M059J (cell line): ENCODE measurements at places on chromosomes 6 and 20. TPM values are rescaled to one million over a fixed set of nuclear protein-coding genes. Genes with fewer than 3 reads are reported as not detected.

DNA sequence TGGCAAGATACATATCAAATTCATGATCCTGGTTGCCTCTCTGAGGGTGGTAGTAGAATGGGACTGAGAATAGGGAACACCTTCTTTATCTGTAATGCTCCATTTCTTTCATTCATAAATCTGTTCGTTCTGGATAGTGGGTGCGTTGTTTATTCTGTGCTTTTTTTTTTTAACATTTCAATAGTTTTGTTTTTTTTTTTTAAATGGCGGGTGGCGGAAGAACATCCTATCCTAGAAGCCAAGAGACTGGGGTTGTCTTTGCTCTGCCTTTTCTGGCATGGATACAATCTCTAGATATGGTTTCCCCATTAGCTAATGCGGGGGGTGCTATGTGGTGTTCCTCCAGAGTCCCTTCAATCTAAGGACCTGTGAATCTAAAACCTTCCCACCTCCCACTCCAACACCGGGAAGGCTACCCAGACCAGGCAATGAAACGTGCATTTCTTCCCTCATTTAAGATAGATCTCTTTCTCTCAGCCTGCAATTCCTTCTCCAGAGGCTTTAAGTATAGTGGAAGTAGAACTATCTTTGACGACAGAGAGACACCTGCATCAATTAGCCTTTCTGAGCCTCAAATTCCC, 883 bp upstream of the CCDC28A start:
- peak; percentile 27 for DNase-seq

DNA sequence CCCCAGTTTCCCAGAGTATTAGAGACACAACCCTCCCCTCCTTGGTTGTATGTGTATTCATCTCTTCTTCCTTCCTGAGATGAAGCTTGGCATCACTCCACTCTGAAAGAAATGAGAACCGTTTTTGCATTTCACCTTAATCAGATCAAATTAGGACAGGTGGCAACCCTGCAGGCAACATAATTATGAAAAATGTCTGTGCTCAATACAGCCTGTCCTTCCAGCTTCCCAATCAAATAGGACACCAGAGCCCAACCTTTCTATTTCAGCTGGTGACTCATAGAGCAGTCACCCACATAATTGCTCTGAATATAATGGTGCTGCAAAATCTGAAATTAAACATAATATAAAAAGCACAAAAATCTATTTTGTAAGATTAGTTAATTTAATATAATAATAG, 310.2 kb upstream of the AGPAT4 start:
- peak; percentile 38 for DNase-seq

DNA sequence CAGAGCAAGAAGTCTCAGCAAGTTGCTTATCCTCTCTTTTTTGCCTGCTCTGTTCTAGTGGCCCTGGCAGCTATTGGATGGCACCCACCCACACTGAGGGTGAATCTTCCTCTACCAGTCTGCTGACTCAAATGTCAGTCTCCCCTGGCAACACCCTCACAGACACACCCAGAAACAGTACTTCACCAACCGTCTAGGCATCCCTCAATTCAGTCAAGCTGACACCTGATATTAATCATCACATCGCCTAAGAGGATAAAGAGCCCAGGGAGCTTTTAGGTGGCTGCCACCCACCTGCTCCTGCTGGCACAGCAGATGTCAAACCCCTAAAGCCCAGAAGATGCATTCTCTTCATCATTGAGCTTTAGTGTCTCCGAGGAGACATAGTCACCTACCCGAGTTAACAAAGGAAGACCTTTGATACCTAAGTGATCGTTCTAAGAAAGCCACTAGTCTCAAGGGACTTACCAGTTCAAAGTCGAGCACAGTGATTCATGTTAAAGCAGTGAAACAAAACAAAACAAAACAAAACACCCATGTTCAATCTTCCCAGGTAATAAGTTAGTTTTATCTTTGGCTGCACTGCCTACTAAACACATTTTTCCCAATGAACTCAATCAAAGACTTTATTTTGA, 97.7 kb upstream of the KCNQ5 start:
- DNase-seq: no peak

- DNase-seq: no peak
Measured at GRCh38 chr6:126113261-126113660, 126.9 kb downstream of the TRMT11 start.

DNA sequence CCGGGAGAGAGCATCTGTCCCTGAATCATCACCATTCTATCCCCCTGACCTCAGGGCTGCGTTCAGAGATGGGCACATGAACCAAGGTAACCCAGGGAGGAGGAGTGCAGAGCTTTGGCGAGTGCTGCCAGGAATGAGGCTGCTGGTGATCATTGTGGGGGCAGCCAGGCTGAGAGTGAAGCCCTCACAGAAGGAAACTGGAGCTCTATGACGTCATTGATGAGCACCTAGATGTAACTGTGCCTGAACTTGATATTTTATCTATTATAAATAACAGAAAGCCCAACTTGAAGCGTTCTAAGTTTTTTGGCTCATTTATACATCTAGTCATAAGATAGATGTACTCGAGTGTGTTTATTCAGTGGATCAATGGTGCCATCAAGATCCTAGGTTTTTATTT, 17.3 kb upstream of the TSHZ2 start:
- DNase-seq: no peak

GRCh38 chr20:5484346-5484745, 167.6 kb upstream of the PROKR2 start:
- DNase-seq: no peak

- no peak for DNase-seq
Measured at GRCh38 chr20:1766731-1767130, 109.2 kb upstream of the SIRPG start.

- DNase-seq: peak; percentile 82
Measured at GRCh38 chr6:31203345-31203979, 33.0 kb upstream of the POU5F1 start.

- DNase-seq: peak; percentile 47
Measured at GRCh38 chr6:125001684-125002405, 39.6 kb downstream of the RNF217 start.

- no peak for DNase-seq
Measured at GRCh38 chr20:3492669-3493068, 21.9 kb downstream of the ATRN start.

GRCh38 chr6:52610745-52611355, 34.0 kb upstream of the TRAM2 start:
- peak; percentile 91 for DNase-seq

- no peak for DNase-seq
Measured at GRCh38 chr20:33531885-33532284, 42.0 kb downstream of the CBFA2T2 start.

- peak; percentile 61 for DNase-seq
Measured at GRCh38 chr20:50691573-50692551, 520 bp upstream of the RIPOR3 start.

DNA sequence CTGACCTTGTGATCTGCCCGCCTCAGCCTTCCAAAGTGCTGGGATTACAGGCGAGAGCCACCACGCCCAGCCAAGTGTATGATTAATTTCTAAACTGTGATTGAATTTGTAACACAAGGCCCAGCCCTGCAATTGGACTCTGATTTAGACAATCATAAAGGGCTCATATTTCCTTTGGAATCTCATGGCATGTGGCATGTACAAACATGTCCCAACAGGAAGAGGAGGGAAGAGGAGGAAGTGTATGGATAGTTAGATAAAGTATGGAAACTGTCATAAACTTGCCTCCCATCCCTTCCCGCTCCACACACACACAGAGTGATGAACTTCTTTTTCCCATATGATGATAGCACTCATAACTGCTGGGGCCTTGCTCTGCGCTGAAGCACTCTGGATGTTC, 27.2 kb upstream of the QKI start:
- no peak for DNase-seq

- no peak for DNase-seq
Measured at GRCh38 chr6:137222381-137222780, 3.2 kb upstream of the IFNGR1 start.

- DNase-seq: peak; percentile 38
Measured at GRCh38 chr6:159935065-159935464, 33.8 kb upstream of the IGF2R start.

DNA sequence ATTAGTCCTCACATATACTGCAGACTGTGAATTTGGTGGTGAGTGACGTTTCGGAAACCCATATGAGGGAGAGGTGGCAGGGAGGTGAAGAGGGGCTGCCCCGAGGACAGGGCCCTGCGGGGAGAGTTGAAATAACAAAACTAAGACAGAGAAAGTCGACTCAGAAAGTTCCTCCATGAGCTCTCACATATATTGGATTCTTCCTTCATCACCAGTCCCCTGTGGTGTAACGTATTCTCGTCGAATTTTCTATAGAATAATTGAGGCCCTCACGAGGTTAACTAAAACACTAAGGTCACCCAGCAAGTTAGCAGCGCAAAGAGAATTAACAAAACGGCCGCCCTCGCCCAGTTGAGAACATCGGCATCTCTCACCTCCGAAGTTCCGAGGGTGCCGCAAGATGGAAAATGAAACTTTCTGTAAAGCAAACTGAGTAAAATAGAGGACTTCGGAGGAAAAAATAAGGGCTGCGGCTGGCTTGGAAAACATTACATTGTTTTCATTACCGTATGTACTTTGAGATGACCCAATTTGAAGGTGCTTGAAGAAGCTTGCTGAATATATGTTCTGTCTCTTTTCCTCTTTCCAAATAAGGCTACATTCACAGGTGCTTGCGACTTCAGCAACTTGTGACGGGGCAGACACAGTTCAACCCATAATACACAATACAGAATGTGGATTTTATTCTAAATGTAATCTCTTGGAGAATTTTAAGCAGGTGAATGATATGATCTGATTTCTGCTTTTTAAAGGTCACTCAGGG, 490.9 kb upstream of the JARID2 start:
- DNase-seq: no peak

DNA sequence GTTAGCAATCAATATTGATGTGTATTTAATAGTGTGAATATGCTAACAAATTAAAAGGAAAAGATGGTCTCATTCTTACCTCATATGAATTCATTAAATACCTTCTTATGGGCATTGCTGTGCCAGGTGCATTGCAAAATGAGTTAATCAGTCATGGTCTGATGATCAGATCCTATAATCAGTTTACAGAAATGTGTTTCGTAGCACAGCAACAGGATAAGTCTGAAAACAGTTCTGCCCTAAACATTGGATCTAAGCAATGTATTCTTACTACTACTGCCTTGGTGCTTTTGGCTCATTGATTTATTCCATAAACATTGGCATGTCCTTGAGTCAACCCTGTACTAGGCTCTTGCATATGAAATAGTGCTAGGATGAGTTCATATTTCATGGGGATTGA, 417.0 kb upstream of the JAG1 start:
- DNase-seq: peak; percentile 13

DNA sequence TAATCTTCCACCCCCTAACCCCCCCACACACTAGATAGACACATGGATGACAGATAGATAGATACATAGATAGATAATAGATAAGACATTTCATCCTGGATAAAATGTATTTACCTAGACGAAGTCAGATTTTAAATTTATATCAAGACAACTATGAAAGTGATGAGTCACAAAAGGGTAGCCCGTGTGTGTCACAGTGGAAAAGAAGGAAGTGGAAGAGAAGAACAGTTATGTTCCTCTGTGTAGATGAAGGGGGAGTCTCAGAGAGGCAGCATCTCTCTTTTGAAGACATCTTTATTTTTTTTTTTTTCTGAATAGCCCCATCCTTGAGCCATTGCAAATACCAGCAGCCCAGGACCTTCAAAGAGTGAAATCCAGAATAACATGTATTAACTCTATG, 121.7 kb upstream of the VGLL2 start:
- DNase-seq: no peak

DNA sequence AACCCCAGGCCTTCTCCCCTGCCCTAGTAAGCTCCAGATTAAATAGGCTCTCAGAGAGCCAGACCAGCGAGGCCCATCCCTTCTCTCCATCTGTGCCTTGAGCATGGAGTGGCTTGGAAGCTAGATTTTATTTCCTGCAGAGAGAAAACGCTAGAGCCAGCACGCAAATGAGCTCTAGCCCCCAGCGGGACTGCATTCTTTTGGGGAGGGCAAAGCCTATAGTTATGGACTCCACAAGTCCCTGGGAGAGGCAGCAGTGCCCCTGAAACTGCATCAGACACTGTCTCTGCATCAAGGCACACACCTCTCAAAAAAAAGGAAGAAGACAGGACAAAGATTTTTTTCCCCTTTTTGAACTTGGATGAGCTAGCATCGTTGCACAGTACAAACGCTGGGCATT, 15.8 kb downstream of the FOXF2 start:
- no peak for DNase-seq

DNA sequence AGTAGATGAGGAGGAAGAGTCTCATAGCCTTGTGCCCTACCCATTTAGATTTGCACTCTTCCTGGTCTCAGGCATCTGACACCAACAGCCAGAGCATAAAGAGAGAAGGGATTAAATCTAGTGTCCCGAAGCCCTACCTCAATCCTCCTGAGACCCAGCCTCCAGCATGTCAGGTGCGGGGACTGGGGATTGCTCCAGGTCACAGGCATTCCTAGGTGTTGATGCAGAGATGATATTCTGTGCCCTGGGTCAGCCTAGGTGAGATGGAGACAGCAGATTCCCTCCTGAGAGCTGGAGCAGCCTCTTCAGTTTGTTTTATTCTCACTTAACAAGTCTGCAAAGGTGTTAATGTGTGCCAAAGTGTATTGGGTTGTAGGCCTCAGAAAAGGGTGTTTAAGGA, 89.8 kb downstream of the ANKRD6 start:
- DNase-seq: no peak

DNA sequence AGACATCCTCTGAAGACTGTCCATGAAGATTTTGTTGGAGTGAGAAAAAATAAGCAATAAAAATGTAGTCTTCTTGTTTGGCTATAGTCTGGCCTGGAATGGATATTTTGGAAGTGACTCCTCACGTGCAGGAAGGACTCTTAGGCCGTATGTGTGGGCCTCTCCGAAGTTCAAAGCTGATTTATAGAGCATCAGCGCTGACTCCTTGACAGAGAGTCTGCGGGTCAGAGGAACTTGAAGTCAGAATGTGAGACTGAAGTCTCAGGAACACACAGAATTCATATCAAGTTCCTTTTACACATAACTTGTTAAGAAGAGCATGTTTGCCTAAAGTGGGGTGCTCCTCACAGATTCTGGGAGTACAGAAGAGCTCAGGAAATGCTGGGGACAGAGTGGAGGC, 36.1 kb downstream of the EDN3 start:
- no peak for DNase-seq

GRCh38 chr6:117677553-117678141, 2.4 kb downstream of the NUS1 start:
- no peak for DNase-seq

- no peak for DNase-seq
Measured at GRCh38 chr6:8181160-8181881, 79.0 kb upstream of the EEF1E1 start.

GRCh38 chr20:63089051-63089907, 82.5 kb upstream of the BHLHE23 start:
- no peak for DNase-seq

DNA sequence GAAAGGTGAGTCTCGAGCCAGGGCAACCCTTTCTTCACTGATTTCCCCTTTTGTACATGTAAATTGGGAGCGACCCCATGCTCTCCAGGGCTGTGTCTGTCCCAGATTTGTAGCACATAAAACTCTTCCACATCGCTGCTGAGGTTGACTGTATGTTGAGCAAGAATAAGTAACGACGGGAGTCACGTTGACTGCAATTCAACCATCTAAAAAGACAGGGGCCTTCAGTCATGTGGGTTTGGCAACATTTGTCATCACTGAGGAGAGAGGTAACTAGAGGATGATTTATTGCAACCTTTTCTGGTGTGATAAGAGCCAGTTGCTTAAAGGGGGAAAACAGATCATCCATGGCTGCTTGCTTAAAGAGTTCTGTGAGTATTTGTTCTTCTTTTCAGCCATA, 159.4 kb upstream of the SULF2 start:
- DNase-seq: no peak

Gene LRRN4
- total RNA-seq: 0.76 and 1.3 TPM in 2 replicates

Gene DLK2
- total RNA-seq: 1.3 and 3.4 TPM in 2 replicates

Gene RSPH9
- 0.05 and 0.69 TPM in 2 replicates for total RNA-seq

Gene EPB41L1
- 20.1 and 34.9 TPM in 2 replicates for total RNA-seq

Gene ASIP
- total RNA-seq: not detected in 2 replicates

Gene CRISP3
- not detected in 2 replicates for total RNA-seq
